ENCODE measurements at places on chromosomes 3 and 15.

GRCh38 chr3:13657660-13658435 is 108.9 kb downstream of the FBLN2 start:
- no peak for DNase-seq

DNA sequence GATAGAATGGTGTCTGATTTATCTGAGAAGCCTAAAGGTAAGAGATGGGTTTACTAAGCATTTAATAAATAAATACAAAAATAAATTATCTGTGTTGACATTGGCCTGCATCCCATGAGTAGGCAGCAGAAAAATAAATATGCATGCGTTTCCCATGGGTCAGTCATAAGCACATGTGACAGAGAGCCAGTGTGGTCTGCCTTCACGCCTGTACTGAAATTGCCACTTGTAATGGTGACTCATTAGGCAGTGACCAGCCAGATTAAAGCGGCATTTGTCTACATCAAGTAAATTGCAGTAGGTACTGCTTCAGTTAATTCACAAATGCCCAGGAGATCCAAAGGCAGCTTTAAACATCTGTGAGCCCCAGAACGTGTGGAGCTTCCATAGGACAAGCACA is 399.6 kb downstream of the NAALADL2 start:
- no peak for DNase-seq

- no peak for DNase-seq
Measured at GRCh38 chr3:151548195-151548594, 87.3 kb upstream of the IGSF10 start.

GRCh38 chr3:43211681-43212080 is 74.7 kb upstream of the SNRK start:
- no peak for DNase-seq

DNA sequence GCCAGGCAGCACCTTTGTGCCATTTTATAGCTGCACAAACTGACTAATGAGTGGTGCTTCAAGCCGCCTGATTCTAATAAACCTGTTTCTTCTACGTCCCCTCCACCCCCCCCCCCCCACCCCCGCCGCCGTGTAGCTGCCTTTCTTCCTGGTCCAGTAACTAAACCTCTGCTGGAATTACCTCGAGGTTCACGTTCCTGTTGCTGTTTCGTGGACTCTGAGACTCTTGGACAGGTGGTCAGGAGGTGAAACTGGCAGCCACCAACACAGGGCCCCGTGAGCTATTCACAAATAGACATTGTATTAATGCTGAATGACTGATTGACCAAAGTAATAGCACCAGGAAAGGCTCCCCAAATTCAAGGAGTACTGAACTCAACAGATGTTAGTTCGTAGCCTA is 73.9 kb downstream of the TRIM69 start:
- no peak for DNase-seq

DNA sequence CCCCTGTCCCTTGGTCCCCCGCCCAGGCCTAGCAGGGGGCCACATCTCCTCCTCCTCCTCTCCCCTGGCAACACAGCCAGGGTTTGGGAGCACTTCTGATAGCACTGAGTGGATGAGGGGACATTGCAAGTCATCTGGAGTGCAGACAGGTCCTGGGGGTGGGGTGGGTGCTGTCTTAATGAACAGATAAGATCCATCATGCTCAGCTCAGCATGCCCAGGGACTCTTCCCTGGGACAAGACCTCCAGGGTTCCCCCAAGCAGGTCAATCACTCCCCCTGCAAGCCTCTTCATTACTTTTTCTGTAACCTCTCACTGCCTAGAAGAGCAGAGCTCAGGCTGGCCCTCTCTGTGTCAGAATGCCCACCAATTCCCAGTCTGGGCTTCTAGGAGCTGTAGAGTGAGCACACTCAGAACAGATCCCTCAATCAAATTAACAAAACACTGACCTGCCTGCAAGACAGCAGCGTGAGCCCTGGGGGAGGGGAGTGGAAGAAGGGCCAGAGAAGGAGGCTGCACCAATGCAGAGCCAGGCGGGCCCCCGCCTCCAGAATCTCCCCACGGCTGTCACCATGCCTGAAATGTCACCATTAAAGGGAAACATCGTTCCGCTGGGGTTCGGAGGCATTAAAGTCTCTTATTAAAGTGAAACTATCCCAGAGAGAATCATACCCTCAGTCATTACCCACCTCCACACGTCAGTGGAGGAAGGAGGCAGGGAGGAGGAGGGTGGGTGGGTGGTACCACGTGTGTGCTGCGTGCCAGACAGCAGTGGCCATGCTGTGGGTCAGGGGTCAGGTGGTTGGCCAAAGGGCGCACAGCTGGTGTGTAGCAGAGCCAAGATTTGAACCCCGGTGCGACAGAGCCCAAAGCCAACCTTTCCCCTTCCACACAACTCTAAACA is 114.7 kb upstream of the LINGO1 start:
- DNase-seq = no peak

- DNase-seq = no peak
Measured at GRCh38 chr3:119356646-119357045, 62.5 kb downstream of the ARHGAP31 start.

- no peak for DNase-seq
Measured at GRCh38 chr3:32493437-32494414, 8.9 kb downstream of the CMTM6 start.

Data from cortex of kidney (tissue), 1 donor.